ACHN (cell line): ENCODE measurements at places on chromosomes 11 and 22.

DNA sequence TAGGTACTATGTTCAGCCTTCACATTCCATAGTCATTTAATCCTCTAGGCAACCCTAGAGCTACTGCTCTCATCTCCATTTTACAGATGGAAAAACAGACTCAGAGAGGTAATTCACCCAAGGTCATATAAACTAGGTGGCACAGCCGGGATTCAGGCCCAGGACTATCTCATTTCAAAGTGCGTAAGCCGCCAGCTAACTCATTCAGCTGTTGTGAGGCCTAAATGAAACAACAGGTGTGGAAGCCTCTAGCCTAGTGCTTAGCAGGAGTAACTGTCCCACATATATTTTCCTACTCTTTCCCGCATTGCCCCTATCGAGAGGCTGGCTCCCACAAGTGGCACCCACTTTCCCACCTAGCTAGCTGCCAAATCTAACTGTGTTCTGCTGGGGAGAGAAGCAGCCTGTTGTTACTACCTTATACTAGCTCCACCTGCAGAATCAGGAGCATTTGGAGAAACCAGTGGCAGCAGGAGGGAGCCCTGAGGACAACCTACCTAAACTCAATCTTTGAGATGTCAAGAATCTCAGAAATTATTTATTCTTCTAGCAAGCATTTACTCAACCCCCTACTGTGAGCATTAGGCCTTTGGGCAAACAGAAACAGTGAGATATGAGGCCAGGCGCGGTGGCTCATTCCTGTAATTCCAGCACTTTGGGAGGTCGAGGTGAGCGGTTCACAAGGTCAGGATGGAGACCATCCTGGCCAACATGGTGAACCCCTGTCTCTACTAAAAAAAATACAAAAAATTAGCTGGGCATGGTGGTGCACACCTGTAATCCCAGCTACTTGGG lies 20.9 kb downstream of the PRG3 start:
- DNase-seq, result no peak

DNA sequence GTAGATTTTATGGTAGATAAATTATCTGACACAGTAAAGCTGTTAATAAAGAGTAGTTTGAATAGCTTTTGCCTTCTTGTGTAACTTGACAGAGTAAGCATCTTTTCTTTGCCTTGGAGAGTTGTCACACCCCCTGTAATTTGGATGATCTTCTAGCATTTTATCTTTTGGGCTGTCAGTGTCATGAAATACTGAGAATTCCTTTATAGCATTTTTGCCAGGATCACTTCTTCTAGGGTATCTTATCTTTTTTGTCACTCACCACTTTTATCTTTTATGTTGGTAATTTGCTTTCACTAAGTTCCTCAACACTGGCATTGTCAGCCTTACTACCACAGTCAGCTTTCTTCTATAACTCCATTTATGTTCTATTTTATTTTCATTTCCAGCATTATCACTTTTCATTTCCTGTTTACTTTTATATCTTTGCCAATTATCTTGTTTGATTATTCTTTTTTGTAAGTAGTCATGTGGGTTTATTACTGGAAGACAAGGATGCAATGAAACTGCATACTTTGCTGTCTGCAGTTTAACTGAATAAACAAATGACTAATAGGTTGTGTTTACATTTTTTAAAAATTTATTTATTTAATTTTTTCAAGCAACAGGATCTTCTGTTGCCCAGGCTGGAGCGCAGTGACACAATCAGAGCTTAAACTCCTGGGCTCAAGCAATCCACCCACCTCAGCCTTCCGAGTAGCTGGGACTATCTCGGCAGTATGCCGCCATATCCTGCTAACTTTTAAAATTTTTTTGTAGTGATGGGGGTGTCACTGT lies 28.1 kb upstream of the ACAT1 start:
- no peak for DNase-seq

DNA sequence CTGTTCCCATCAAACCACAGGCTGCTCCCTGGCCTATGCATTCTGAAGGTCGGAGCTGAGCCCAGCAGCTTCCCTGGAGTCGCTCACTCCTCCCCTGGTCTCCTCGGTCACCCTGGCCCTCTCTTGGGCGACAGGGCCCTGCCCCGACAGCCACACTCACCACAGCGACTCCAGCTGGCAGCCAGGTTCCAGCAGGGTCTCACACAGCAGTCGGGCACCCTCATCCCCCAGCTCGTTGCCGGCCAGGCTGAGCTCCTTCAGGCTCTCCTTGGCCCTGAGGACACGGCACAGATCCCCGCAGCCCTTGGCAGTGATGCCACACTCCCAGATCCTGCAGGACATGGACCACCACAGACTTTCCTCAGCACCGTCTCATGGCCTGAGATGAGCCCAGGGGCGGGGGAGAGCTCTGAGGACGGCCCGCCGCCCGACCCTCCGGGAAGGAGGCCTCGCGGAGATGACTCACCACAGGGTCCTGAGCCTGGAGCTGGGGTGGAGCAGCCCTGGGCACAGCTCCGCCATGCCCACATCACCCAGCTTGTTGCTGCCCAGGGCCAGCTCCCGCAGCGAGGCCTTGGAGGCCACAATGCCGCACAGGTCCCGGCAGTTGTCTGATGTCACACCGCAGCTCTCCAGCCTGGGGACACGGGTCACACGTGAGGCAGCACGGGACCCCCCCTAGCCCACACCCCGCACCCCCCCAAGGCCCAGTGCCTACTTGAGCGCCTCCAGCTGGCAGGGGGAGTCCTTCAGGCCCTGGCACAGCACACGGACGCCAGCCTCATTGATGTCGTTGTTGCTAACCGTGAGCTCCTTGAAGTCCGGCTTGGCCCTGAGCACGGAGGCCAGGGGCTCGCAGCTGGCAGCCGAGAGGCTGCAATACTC lies 8.5 kb downstream of the RNH1 start:
- DNase-seq, result no peak

GRCh38 chr11:67496113-67496512 lies 9.1 kb downstream of the PITPNM1 start:
- DNase-seq, result no peak

- DNase-seq, result no peak
Measured at GRCh38 chr11:2409126-2409525, 8.6 kb downstream of the TSSC4 start.

DNA sequence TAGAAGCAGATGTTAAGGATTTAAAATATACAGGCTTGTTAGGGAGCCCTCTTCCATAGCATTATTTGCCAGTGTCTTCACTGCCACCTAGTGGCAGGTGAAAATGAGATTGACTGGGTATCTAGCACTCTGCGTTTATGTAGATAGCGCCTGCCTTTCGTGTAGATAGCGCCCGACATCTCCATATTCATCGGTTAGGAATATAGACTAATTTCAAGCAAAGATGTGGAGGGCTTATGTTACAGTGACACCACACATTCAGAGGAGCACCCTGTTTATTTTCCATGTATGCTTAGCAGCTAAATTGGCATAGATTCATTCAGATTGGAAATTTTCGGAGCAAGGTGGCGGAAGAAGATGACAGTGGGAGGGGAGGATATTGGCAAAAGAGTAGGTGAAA lies 72.0 kb downstream of the SLC5A12 start:
- DNase-seq, result peak; percentile 65

DNA sequence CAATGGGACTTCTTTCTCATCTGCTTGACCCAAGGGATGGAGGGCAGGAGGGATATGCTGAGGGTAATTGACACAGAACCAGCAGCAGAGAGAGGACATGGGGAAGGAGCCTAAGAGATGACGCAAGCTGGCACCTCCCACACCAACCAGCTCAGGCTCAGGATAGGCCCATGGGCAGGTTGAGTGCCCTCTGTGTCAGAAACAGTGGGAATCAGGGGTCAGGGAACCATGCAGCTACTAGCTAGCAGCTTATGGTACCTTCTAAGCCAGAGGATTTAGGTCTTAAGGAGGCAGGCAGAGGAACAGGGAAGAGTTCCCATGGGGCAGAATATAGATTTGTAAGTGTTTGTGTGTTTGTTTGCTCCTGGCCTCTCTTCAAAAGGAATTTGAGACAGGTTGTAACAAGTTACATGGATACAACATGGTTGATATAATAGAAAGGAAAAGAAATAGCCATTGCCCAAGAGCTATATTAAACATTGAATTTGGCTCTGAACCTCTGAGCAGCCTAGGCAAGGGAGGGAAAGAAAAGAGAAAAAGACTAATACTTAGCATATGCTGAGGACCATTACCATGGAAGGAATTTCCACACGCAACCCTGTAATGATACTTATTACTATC lies 39.9 kb upstream of the NAV2 start:
- no peak for DNase-seq

DNA sequence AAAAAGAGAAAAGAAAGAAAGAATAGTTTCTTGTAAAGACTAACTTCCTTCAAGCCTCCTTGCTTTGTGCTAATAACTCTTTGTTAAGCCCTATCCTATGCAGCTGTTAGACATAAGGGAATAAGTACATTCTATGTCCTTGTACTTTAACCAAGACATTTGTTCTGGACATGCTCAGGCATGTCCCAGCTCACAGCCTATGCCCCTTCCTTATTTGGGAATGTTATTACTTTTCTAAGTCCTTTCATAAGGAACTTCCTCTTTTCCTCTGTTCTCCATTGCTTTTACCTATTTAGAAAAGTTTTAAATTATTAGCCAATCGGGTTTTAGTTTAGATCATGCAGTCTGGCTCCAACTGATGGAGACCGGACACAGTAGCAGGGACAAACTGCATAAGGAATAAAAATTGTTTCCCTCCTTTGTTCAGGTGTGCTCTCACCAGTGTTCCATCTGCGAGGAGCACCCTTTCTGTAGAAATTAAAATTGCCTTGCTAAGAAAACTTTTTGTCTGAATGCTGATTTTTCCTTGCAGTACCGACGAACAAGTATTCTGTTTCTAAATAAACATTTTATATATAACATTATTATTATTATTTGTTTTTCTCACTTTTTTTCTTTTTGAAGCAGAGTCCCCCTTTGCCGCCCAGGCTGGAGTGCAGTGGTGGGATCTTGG lies 21.6 kb upstream of the SPINDOC start:
- no peak for DNase-seq

- no peak for DNase-seq
Measured at GRCh38 chr11:17347676-17348075, 3.9 kb upstream of the NCR3LG1 start.

- no peak for DNase-seq
Measured at GRCh38 chr22:27542602-27543001, 259.0 kb downstream of the MN1 start.

DNA sequence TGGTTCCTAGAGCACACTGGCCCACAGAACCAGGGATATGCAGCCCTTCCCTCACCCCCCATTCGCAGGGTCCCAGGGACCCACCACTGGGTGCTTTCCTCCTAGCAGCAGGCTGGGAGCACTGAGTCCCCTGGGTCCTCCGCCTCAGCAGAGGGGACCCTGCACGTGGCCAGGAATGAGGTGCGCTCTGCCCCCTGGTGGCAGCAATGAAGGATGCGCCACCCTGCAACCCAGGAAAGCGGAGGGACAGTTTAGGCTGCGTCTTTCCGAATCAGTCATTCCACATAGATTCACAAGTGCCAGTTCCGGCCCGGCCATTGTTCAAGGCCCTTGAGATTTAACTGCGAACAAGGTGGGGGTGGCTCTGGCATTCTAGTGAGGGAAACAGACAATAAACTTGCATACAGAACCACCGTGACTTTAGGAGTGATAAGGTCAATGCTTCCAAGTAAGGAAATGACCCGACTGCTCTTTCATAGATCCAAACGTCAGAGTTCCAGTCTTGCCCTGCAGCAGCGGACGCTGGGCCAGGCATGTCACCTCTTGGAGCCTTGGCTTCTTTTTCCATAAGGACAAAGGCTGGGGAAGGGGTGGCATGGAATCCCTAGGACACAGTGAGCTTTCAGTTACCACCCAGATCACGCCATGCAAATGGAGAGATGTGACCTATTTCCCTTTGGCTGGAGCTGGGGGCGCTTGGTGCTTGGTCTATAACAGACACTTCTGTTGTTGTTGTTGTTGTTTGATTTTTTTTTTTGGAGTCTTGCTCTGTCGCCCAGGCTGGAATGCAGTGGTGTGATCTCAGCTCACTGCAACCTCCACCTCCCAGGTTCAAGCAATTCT lies 7.7 kb downstream of the RIN1 start:
- peak; percentile 69 for DNase-seq

GRCh38 chr11:109586789-109587188 lies 164.8 kb downstream of the C11orf87 start:
- DNase-seq, result no peak
